Endothelial cell (in vitro differentiated cells): ENCODE measurements at places on chromosomes 3 and 15.

GRCh38 chr3:17074559-17074958 lies 189.8 kb downstream of the PLCL2 start:
- no peak for DNase-seq

GRCh38 chr15:100601617-100602063 lies 344 bp downstream of the LINS1 start:
- no peak for DNase-seq

DNA sequence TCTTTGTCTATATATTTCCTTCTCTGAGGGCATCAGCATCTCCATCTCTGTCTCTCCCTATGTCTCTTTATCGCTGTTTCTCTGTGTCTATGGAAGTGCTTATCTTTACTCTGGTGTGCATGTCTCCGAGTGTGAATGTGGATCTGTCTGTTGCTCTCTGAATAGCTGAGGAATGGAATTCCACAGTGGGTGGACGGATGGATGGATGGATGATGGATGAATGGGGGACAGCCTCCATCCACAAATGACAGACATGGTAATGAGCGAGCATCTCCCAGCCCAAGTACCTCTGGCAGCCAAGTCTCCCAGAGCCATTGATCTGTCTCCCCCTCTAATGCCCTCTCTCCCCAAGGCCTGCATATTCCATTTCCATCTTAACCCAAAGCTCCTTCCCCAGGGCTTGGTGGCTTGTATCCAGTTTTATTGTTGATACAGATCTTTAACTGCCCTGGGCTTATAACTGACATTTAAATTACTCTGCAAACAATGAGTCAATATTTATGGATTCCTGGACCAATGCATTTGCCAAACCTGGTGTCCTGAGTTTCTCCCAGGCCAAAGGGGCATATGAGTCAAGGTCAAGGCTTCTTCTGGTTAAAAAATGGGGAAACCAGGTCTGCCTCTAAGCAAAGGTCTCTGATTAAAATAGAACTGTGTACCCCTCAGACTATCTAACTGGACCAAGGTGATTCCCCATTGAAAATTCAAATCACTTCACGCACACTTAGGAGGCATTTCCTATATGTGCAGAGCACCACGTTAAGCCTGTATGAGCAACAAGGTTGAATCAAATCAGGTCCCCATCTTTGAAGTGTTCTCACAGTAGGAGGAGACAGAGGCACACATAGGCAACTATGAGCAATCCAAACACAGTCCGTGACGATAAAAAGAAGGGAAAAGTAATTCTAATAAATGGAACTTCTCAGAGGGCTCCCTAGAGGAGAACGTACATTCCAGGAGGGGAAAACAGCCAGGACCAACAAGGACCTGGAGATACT lies 109.9 kb downstream of the TLE3 start:
- DNase-seq = no peak

GRCh38 chr3:129195731-129196256 lies 12.1 kb upstream of the CNBP start:
- DNase-seq = no peak

GRCh38 chr3:162072656-162073164 lies 576.1 kb downstream of the OTOL1 start:
- DNase-seq = no peak

- DNase-seq = no peak
Observed at GRCh38 chr15:65376767-65377104, 1.1 kb downstream of the IGDCC3 start.

DNA sequence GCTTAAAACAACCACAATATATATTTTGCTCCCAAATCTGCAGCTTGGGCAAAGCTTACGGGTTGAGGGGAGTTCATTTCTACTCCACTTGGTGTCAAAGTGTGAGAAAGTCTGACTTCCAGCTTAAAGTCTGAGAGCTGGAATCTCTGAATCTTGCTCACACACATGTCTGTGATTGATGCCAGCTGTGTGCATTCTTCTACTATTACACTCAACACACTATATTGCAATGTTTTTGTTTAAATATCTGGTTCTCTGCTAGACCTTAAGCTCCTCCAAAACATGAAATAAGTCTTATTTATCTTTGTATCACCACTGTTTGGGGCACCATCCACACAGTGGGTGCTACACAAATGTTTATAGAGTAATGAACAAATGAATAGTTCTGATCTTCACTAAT lies 36.7 kb upstream of the SECISBP2L start:
- DNase-seq = no peak

DNA sequence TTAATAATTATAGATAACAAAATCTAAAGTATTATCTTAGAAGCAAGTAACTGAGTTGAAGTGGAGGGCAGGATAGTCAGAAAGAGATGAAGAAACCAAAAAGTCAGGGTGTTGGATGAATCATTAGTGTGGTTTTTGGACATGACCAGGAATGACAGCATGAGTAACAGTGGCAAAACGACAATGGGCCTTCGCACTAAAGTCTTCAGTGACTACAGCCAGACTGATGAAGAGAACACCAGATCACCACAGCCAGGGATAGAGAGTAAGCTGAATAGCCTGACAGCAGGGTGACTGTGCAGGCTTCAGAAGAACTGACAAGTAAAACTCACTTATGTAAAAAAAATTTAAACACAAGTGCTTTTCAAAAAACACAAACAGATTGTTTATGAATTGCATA lies 96.0 kb upstream of the MELTF start:
- no peak for DNase-seq

- no peak for DNase-seq
Observed at GRCh38 chr3:64863226-64864212, 175.7 kb upstream of the ADAMTS9 start.

- DNase-seq = no peak
Observed at GRCh38 chr3:72976281-72976741, 20.3 kb upstream of the PPP4R2 start.

GRCh38 chr3:123798550-123798949 lies 85.6 kb downstream of the MYLK start:
- DNase-seq = no peak

GRCh38 chr15:74901612-74902063 lies 5.0 kb downstream of the FAM219B start:
- DNase-seq = peak; percentile 47

DNA sequence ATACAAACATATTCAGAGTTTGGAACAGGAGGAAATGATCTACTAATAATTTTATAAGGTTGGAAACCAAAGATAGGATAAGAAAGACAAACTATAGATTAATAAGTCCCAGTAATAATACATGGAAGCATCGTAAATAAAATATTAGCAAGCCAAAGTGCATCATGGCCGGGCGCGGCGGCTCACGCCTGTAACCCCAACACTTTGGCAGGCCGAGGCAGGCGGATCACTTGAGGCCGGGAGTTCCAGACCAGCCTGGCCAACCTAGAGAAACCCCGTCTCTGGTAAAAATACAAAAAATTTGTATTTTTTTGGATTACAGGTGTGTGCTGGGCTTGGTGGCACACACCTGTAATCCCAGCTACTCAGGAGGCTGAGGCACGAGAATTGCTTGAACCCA lies 14.9 kb downstream of the MUC4 start:
- DNase-seq = no peak

DNA sequence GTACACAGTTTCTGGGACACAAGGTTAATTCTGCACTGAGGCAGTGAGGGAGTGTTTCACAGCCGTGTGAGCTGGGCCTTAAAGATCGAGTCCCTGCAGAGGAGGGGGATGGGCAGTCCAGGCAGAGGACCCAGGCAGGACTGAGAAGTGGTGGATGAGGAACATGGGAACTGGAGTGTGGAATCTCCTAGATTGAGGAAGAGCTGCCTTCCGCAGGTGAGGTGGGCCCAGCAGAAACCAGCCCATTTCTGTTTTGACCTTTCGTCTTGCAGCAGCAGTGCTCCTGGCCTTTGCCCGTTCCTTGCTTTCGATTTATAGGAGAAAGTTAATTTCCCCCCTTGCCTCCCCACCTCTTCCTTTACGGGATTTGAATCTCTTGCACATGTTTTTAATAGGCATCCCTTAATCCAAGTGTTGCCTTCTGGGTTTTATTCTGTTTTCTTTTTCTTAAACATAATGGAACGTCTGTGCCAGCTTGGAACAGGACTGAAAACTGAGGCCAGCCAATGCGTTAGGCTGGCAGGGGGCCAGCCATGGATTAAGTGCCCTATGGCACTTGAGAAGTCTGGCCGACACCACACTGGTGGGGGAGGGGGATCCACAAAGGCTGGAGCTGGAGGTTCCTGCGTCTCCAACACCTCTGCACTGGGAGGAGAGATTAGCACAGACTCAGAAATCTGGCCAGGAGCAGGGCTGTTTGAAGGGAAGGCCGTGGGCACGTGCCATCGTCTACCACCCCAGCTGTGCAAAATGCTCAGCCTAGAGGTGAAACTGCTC lies 78.1 kb downstream of the AAGAB start:
- no peak for DNase-seq

GRCh38 chr15:66661432-66662096 lies 40.5 kb upstream of the SMAD6 start:
- no peak for DNase-seq

DNA sequence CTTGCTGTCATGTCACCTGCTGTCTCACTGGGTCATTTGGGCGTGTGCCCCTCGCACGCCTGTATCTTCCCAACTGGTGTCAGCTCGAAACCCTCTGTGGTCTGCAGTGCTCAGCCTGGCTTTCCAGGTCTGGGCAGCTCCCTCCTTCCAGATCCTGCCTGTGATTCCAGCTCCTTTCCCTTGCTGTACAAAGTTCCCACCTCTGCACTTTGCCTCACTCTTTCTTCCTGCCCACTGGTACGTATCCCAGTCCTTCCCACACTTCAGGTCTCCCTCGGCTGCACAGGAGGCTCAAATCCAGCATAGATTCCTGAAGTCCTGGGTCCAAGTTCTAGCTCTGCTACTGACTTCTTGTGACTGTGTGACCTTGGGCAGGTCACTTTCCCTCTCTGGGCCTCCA lies 2.1 kb upstream of the PAQR5 start:
- no peak for DNase-seq
